ENCODE measurements at places on chromosomes 6 and 20.

DNA sequence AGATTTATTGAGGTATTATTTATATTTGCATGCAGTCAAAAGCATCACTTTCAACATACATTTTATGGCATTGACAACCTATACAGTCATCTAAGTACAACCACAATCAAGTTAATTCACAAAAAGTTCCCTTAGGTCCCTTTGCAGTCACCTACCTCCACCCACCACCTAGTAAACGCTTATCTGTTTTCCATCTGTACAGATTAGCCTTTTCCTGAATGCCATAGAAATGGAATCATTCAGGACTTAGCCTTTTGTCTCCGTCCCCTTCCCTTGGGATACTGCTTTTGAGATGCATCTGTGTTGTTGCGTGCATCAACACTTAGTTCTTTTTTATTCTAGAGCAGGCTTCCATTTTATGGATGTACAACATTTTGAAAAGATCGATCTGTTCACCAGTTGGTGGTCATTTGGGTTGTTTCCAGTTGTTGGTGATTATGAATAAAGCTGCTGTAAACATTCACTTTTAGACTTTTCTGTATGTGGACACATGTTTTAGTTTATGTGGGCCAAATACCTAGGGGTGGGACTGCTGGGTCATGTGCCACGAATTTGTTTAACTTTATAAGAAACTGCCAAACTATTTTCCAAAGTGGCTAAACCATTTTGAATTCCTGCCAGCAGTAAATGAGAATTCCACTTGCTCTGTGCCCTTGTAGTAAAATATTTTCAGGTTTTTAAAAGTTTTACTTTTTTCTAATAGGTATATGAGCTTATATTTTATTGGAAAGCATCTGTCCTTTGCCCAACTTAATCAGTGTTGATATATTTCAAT lies 17.6 kb upstream of the IFNGR1 start:
- no peak for DNase-seq

GRCh38 chr20:58342104-58342945 lies 32.8 kb downstream of the RAB22A start:
- DNase-seq = no peak

GRCh38 chr20:14538433-14538832 lies 201.0 kb upstream of the FLRT3 start:
- no peak for DNase-seq

GRCh38 chr6:31870385-31870921 lies 7.8 kb upstream of the NEU1 start:
- DNase-seq = no peak

DNA sequence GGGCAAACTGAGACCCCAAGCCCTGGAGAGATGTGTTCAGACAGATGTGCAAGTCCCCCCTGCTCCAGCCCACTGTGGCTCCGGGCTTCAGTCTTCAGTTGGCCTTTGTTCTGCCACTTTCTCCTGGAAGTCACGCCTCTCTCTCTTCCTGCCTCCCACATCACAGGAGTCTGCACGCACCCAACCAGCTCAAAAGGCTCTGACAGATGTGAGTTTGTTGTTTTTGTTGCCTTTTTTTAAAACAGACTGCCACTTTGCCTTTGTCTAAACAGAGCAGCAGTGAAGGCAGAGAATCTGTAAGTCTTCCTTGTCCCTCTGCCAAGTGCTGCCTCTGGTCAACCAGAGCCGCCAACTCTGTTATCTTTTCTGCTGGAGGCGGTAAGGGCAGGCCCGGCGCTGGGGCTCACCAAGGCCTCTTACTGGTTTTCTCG lies 149.7 kb downstream of the TFAP2C start:
- DNase-seq = no peak

DNA sequence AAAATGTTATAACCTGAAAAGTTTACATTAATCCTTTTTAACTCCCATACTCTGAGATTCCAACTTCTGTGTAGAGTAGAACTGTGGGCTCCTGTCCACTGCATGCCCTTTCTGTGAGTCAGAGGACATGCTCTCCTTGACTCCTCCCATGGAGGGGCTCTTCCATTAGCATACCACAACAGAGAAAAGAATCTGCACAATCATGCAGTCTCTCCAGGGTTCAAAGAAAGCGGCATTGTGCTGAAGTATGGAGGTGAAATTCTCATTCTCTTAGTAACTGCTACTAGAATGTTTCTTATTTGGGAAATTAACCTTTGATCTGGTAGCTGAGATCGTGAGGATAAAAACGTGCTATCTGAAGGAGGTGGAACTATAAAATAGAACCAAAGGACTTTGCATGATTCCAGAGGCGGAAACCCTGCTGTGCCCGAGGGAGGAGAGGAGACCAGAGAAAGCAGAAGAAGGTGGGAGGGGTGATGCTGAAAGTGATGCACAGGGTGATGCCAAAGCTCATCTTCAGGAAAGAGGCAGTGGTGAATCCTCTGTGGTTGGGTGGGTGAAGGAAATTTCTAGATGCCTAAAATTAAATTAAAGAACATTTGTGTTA lies 202.2 kb upstream of the PCSK2 start:
- no peak for DNase-seq

DNA sequence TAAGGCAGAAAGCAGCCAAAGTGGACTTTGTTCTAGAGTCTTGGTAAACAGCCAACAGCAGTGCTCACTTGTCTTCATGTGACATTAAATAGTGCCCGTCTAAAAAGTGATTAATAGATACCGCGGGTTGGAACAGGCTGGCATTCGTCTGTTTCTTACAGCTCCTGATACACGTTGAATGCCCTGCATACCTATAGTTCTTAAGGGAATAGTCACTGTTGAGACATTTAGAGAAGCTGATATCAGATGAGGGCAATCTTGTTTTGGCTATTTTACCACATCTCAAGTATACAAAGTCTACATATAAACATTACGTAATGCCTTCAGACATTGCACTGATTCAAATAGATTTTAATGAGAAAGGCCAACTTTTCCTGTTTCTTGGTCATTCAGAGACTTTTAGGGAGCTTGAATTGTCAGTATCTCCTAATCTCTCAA lies 374.9 kb upstream of the FLRT3 start:
- DNase-seq = no peak

- DNase-seq = no peak
These were observed 402.2 kb upstream of the HTR1E start for GRCh38 chr6:86535100-86535499.

- no peak for DNase-seq
These were observed 46.2 kb upstream of the ADIG start for GRCh38 chr20:38534756-38535155.

DNA sequence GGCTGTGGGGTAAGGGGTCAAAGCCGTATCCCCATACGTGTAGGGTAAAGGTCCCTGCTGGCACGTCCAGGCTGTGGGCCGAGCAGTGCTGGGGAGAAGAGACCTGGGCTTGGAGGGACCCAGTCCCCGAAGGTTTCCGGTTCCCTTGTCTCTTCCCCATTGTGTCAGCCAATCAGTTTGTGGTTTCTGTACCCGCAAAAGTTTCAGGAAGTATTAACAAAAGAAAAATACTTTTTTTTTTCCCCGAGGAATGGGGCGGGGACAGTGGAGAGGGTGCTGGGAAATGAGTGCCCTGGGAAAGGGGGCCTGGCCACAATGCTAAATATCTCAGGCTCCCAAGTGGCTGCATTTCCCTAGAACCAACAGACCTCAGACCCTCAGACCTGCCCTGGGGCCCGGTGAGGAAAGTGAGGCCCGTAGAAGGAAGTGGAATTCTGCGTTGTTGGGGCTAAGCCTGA lies 15.2 kb upstream of the AMD1 start:
- DNase-seq = no peak

DNA sequence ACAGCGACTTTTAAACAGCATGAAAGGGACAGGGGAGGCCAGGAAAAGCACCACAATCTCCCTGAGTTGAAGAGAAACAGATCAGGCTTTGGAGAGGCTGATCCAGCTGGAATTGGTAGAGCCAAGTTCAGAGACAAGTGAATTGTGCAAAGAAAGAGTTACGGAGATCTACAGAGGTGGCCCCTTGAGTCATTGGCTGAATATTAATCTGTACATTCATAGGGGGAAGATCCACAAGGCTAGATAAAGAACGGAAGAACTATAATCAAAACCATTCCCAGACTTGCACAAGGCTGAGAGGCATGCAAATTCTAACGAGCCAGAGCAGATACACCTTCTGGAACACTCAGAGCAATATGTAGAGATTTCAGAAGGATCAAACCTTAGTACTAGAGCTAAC lies 14.2 kb upstream of the FOXQ1 start:
- DNase-seq = no peak

DNA sequence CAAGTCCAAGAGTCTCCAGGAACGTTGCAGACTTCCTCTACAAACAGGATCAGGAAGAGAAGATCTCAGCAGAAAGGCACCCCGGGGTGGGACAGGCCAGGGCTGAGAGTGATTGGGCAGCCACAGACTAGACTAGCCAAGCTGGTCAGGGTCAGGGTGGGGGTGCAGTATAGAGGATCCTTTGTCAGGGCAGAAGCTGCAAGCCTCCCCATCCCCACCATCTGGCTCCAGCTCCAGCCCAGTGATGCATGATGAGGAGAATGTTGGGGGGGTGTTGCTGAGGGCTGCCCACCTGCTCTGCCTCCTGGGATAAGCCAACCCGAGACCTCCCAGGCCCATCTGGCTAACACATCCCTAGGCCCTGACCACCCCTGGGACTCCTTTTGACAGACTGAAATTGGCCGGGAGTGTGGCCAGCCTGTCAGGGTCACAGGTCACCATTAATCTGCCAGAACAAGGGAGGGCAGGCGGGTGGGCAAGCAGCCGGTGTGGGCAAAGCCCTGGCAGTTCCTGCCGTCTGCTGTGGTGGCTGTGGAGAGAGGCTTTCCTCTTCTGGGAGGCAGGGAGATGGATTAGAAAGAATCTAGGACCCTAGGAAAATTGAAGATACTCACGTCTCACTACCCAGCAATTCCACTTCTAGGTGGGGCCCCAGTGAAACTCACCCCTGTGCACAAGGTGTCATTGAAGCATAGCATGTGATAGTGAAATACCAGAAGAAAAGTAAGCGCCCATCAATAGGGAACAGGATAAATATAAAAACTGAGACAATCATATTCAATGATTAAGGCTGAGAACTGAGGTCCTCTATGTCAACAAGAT lies 22.1 kb upstream of the SNTA1 start:
- peak; percentile 98 for DNase-seq

DNA sequence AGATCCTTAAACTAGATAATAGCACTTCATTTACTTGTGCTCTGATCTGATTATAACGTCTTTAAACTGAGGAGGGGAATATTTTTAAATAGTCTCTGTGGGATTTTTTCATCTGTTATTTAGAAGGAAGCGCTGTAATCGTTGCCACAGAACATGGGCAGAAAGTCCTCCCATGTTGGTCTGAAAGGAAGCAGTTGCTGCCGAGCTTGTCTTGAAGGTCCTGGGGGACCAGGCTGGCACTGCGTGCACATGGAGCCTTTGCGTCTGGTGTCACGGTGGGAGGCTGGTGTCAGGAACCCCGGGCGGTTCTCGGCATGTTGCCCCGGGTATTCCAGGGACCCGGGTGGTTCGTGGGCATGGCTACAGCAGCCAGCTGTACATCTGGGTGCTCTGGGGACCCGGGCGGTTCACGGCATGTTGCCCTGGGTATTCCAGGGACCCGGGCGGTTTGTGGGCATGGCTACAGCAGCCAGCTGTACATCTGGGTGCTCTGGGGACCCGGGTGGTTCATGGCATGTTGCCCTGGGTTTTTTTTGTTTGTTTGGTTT lies 11.5 kb downstream of the TPD52L2 start:
- DNase-seq = no peak

GRCh38 chr6:2748183-2748582 lies 2.5 kb downstream of the MYLK4 start:
- DNase-seq = no peak

- no peak for DNase-seq
These were observed 110.0 kb downstream of the TSHZ2 start for GRCh38 chr20:53081916-53082863.

DNA sequence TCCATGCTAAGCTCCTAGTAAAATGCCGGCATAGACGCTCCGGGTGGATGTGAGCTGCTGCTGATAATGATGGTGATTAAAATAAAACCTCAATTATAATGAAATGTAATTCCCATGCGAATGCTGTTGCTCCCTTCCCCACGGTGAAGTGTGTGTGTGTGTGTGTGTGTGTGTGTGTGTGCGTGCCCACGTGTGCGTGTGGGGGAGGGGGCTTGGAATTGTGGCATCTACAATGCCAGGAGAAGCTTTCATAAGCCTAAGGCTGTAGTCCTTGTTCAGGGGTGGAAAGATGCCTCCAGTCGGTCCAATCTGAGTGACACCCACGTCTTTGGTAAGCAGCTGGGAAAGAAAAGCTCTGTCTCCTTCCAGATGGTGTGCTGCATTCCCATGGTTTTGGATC lies 137.9 kb downstream of the CDH26 start:
- no peak for DNase-seq

DNA sequence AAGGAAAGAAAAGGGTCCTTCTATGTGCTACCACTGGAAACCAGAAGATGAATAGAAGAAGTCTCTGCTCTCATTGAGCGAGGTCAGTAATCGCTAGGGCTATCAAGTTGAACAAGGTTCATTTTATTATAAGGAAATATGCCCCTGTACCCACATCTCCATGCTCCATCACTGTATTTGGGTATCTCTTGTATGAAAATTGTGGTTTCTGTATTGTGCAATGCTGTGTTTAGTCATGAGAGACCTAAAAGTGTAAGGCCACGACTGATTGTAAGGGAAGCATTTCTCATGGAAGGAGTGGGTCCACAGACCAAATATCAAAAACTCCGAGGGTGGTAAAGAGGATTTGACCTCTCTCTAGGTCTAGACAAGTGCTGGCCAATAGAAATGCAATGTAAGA lies 3.6 kb upstream of the HS3ST5 start:
- no peak for DNase-seq

DNA sequence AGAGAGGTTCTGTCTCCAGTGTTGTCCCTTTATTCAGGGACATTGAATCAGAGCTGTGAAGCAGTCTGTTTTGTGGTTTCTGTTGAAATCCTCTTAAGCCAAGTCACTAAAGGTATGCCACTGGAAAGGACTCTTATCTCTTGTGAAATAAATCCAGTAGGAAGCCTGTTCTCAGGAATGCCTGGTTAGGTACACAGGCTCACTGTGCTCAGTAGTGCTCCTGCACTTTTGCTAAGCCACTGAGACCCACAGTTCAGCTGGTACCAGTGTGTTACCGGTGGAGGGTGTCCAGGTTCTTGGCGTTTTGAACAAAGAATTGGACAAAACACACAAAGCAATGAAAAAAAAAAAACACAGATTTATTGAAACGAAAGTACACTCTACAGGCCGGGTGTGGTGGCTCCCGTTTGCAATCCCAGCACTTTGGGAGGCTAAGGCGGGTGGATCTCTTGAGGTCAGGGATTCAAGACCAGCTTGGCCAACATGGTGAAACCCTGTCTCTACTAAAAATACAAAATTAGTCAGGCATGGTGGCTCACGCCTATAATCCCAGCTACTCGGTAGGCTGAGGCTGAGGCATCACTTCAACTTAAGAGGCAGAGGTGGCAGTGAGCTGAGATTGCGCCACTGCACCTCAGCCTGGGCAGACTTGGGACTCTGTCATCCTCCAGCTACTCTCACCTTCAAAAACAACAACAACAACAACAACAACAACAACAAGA lies 186.1 kb downstream of the JARID2 start:
- DNase-seq = peak; percentile 53

GRCh38 chr6:75220357-75220756 lies 14.5 kb upstream of the COL12A1 start:
- no peak for DNase-seq
